HCT116 (cell line): ENCODE measurements at places on chromosomes 6 and 20. TPM values are rescaled to one million over a fixed set of nuclear protein-coding genes. Genes with fewer than 3 reads are reported as not detected.

DNA sequence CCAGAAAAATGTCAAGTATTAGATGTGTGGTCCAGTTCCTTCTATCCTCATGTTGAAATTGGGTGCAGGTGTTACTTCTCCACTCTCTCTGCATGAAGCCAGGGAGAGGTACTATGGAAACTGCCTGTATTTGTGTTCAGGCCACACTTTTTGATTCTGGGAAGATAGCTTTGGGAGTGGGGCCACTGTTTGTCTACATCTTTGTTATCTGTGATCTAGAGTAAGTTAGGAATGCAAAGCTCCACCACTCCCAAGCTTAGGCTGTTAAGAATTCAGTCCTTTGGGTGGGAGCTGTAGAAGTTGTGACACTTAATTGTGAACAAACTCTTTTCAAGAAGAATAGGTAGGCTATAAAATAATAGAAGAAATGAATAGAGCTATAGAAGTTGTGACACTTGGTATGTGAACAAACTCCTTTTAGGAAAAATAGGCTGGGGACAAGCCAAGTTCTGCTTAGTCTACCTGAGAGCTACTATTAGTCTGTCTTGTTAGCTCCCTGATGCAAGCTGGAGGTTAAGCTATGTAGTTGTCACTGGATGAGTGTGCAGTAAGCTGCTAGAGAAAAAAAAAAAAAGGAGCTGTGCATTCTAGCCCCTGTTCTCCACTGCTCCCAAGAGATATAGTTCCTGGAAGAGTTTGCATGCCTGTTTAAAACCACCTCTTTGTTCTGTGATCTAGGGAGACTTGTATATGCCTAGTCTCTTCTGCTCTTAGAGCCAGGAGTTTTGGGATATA is 7.1 kb upstream of the GFRAL start:
- peaks cover 29% of the 10 kb centered on the region for H3K27me3 ChIP-seq
- no peak overlapping the region for H3K4me3 ChIP-seq
- no peak overlapping the region for H3K27ac ChIP-seq

Gene HSPA12B
- total RNA-seq = not detected

- H3K36me3 ChIP-seq = no peaks in the 10 kb centered on the region
- no peaks in the 10 kb centered on the region for H3K27me3 ChIP-seq
- peak overlapping the region; percentile 89 for H3K4me3 ChIP-seq
These were observed 412 bp downstream of the TRIB3 start for GRCh38 chr20:380763-381580.

GRCh38 chr6:107676042-107676441 is 148.1 kb downstream of the SCML4 start:
- DNase-seq = no peak
- H3K27ac ChIP-seq = no peak overlapping the region
- peaks cover 10% of the 10 kb centered on the region; the same call in 1 of the 2 replicates for H3K4me1 ChIP-seq

Gene THBS2
- 0.39 TPM for total RNA-seq

- no peak overlapping the region for H3K27ac ChIP-seq
- no peaks in the 10 kb centered on the region for H3K36me3 ChIP-seq
- H3K4me1 ChIP-seq = no peaks in the 10 kb centered on the region
- no peaks in the 10 kb centered on the region for H3K27me3 ChIP-seq
- no peak overlapping the region for H3K4me3 ChIP-seq
These were observed 496.3 kb downstream of the CDH26 start for GRCh38 chr20:60454491-60454890.

GRCh38 chr20:38473367-38473795 is 738 bp downstream of the RALGAPB start:
- no peaks in the 10 kb centered on the region for H3K27me3 ChIP-seq
- H3K36me3 ChIP-seq = no peaks in the 10 kb centered on the region
- no peak for DNase-seq
- H3K4me1 ChIP-seq = peaks cover 17% of the 10 kb centered on the region
- H3K4me3 ChIP-seq = peak overlapping the region; percentile 90

Gene PYGB
- total RNA-seq = 87.8 TPM

- no peak for DNase-seq
- H3K36me3 ChIP-seq = no peaks in the 10 kb centered on the region
- no peak overlapping the region for H3K27ac ChIP-seq
- no peaks in the 10 kb centered on the region for H3K27me3 ChIP-seq
- no peaks in the 10 kb centered on the region for H3K4me1 ChIP-seq
These were observed 50.0 kb upstream of the NRSN1 start for GRCh38 chr6:24076011-24076410.

- H3K4me3 ChIP-seq = no peak overlapping the region
- H3K27ac ChIP-seq = no peak overlapping the region
- H3K36me3 ChIP-seq = no peaks in the 10 kb centered on the region
- H3K4me1 ChIP-seq = no peaks in the 10 kb centered on the region
- DNase-seq = no peak
- no peaks in the 10 kb centered on the region for H3K27me3 ChIP-seq
These were observed 118.2 kb downstream of the PACRG start for GRCh38 chr6:162845972-162846371.

DNA sequence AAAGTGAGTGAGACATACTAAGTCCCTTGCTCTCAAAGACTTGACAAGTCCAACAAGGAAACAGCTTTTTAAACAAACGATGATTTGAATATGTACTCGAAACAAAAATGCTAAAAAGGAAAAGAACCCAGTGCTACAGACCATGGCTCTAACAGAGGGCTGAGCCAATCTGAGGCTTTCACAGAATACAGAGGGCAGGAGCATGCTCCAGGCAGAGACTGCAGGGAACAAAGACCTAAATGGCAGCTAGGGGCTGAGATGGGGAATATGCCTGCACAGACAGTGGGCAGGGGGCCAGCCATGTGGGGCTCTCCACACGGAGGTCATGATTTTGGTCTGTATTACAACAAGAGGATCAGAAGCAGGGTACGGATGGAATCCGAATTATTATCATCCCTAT is 31.1 kb upstream of the C6orf118 start:
- no peak overlapping the region for H3K27ac ChIP-seq
- H3K27me3 ChIP-seq = no peaks in the 10 kb centered on the region
- no peaks in the 10 kb centered on the region for H3K4me1 ChIP-seq
- no peak for DNase-seq

- H3K27me3 ChIP-seq = no peaks in the 10 kb centered on the region; the same call in 1 of the 2 replicates
- H3K4me3 ChIP-seq = no peak overlapping the region
- no peaks in the 10 kb centered on the region for H3K4me1 ChIP-seq
- DNase-seq = no peak
- no peaks in the 10 kb centered on the region for H3K36me3 ChIP-seq
These were observed 113.5 kb upstream of the HDAC2 start for GRCh38 chr6:114084327-114084890.

Gene PAX1
- not detected for total RNA-seq

DNA sequence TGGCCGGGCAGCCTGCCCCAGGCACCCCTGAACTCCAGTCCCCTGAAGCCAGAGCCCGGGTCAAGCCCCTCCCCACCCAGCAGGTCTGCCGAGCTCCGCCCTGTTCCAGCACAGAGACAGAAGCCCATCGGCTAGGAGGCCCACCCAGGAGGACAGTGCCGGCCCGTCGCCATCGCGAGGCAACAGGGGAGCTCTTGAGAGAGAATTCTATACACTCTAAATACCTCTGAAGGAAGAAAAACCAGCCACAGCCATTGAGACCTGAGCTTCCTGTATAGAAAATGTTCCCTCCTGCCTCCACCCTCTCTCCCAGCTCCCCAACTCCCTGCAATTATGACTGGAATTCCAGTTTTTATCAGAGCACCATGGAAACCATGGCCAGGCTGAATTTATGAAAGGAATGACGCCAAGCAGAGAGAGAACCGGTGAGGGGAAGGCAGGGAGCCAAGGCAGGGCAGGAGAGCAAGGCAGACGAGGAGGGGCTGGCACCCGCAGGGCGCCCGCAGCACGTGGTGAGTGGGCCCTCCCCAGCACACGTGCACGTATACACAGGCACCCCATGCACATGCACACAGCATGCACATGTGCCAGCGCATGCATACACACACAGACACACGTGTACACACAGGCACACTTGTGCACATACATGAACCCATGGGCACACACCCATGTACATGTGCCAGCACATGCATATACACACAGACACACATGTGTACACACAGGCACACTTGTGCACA is 27.6 kb upstream of the MRGBP start:
- no peaks in the 10 kb centered on the region for H3K27me3 ChIP-seq
- no peak overlapping the region for H3K4me3 ChIP-seq
- H3K27ac ChIP-seq = no peak overlapping the region
- H3K4me1 ChIP-seq = peaks cover 10% of the 10 kb centered on the region; the same call in 1 of the 2 replicates

Gene KIAA0408
- 0.25 TPM for total RNA-seq

DNA sequence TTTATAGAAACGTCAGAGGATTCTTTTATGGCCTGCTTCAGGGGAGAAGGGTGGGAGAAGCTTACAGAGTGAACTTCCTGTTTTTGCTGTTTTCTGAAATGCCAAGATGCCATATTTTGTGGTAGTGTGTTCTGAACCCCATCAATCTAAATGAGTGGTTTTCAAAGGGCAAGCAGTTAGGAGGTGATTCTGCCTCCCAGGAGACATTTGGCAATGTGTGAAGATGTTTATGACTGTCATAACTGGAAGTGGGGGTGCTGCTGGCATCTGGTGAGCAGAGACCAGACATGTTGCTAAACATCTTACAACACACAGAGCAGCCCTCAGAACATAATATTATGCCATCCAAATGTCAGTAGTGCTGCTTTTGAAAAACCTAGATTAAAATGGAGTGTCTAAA is 6.0 kb upstream of the PRL start:
- no peaks in the 10 kb centered on the region for H3K4me1 ChIP-seq
- DNase-seq = no peak
- H3K4me3 ChIP-seq = no peak overlapping the region
- no peaks in the 10 kb centered on the region for H3K27me3 ChIP-seq

- H3K4me3 ChIP-seq = no peak overlapping the region
- no peaks in the 10 kb centered on the region for H3K4me1 ChIP-seq
These were observed 9.8 kb upstream of the TPBG start for GRCh38 chr6:82353848-82354247.

DNA sequence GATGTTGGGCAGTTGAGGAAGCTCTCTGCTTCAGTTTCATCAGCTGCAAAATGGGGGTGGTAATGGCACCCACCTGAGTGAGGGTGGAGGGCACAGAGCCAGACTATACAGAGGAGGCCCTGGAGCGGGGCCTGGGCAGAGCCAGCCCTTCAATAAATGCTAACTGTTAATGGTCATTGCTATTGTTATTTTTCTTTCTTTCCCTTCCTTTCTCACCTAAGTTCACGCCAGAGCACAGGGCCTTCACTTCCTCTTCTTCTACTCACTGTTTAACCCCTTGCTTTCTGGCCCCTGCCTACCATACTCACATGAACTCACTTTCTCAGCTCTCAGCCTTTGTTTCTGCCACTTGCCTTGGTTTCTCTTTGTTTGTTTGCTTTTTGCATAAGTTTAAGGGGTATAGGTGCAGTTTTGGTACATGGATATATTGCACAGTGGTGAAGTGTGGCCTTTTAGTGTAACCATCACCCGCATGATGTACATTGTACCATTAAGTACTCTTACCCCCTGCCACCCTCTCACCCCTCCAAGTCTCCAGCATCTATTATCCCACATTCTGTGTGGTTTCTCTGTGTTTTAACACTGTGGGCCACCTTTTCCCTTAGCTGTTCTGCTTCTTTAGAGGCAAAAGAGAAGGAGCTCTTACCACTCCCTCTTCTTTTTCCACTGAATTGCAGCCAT is 7.5 kb upstream of the RREB1 start:
- H3K27me3 ChIP-seq = no peaks in the 10 kb centered on the region
- no peak overlapping the region for H3K4me3 ChIP-seq
- H3K4me1 ChIP-seq = peaks cover 8% of the 10 kb centered on the region; the same call in 1 of the 2 replicates
- no peaks in the 10 kb centered on the region for H3K36me3 ChIP-seq

GRCh38 chr6:119917186-119917585 is 567.6 kb upstream of the MAN1A1 start:
- no peak overlapping the region for H3K27ac ChIP-seq
- no peak overlapping the region for H3K4me3 ChIP-seq
- H3K27me3 ChIP-seq = no peaks in the 10 kb centered on the region
- no peaks in the 10 kb centered on the region for H3K4me1 ChIP-seq

GRCh38 chr6:17884498-17885478 is 102.6 kb downstream of the KIF13A start:
- H3K4me1 ChIP-seq = peaks cover 4% of the 10 kb centered on the region; the same call in 1 of the 2 replicates
- no peak for DNase-seq
- H3K27me3 ChIP-seq = no peaks in the 10 kb centered on the region
- H3K27ac ChIP-seq = no peak overlapping the region
- no peak overlapping the region for H3K4me3 ChIP-seq

- no peak overlapping the region for H3K4me3 ChIP-seq
- H3K36me3 ChIP-seq = no peaks in the 10 kb centered on the region
- H3K27ac ChIP-seq = no peak overlapping the region
These were observed 213.3 kb upstream of the SSTR4 start for GRCh38 chr20:22821796-22822195.

DNA sequence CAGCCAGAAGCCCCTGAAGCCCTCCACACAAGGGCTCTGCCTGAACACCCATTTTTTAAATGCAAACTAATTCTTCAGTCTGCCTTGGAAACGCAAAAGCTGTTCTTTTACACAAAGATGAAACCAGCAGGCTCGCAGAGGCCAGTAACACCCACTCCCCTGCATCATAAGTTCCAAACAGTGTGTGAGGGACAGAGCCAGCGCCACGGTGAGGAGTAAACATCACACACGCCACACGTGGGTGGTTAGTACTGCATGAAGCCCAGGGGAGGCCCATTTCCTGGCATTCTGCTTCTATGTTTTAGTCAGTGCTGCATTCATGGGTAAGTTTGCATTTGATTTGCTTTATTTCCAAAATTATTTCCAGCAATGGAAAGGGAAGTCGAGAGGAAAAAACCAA is 217.7 kb upstream of the RIN2 start:
- H3K27me3 ChIP-seq = no peaks in the 10 kb centered on the region
- H3K4me3 ChIP-seq = no peak overlapping the region
- DNase-seq = no peak
- no peaks in the 10 kb centered on the region for H3K4me1 ChIP-seq
- no peaks in the 10 kb centered on the region for H3K36me3 ChIP-seq
- no peak overlapping the region for H3K27ac ChIP-seq

DNA sequence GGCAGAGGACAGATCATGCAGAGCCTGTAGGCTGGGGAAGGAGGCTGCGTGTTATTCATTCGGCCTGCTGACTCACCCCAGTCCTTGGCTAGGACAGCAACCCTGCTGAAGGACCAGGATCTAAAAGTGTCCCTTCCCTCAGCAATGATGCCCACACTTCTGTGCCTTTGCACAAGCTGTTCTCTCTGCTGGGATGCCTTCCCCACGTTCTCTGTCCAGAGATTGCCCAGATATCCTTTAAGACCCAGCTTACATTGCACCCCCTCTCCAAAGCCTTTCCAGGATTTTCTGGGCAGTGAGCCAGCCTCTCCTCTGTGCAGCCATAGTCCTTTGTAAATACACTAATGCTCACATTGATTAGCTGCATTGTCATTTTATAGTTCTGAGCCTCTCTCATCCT is 99.3 kb upstream of the CHD6 start:
- H3K4me1 ChIP-seq = no peaks in the 10 kb centered on the region
- H3K27ac ChIP-seq = no peak overlapping the region
- DNase-seq = no peak
- H3K4me3 ChIP-seq = no peak overlapping the region

DNA sequence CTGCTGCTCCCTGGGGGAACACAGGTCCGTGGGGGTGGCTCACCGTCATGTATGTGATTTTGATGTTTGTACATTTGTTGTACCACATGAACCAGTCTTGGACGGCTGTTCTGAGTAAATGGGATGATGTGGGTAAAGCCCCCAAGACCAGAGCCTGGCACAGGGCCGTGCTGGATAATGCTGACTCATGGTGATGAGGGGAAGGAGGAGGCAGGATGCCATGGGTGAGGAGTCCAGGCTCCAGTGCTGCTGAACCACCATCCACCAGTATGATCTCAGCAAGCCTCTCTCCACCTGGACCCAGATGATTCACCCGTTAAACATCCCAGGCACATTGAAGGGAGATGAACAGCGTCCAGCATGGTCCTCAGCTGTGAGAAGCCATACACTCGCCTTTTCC is 9.6 kb upstream of the APCDD1L start:
- H3K4me3 ChIP-seq = no peak overlapping the region
- no peaks in the 10 kb centered on the region for H3K27me3 ChIP-seq
- H3K27ac ChIP-seq = no peak overlapping the region
- no peaks in the 10 kb centered on the region for H3K36me3 ChIP-seq
